ENCODE measurements at places on chromosomes 4 and X. TPM values are rescaled to one million over a fixed set of nuclear protein-coding genes. Genes with fewer than 3 reads are reported as not detected.

The CENPVL3 gene
- total RNA-seq: not detected

GRCh38 chrX:44569122-44569521 is 26.5 kb upstream of the FUNDC1 start:
- no peak for DNase-seq

The TREX2 gene
- total RNA-seq: 2.0 TPM

DNA sequence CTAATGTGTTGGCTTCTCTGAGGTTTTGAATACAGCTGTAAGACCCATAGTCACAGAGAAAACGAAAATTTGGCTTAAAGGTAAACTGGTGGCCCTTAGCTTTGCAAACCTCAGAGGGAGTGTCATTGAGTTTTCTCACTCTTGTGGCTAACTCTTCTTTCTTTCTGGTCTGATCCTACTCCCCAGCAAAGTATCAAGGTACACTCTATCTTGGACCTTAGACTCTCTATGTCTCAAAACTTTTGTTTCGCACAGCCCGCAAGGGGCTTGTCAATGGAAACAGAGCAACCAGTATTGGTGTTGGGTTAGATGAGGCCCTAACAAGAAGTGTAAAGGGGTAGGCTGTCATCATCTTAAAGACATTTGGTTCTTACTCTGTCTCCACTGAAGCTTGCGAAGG is 19.8 kb downstream of the APOO start:
- no peak for DNase-seq

The KLKB1 gene
- 2.9 TPM for total RNA-seq

DNA sequence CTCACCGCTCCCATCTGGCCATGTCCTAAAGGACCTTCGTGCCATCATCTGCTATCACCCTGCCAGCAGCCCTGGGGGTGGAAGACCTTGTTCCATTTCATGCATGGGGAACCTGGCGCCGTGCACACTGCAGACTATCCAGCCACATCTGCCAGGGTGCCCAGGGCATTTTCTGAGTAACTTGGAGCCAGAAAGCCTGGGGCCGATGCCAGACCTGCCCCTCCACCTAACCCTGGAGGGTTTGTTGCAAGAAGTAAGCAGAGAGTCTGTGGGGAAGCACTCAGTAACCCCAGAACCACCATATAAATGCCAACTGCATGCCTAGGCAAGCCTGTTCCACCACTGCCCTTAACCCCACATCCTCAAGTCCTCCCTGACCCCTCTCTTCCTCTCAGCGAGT is 7.3 kb downstream of the HAUS7 start:
- DNase-seq: no peak

All from Calu3 (cell line).